ENCODE measurements at places on chromosomes 5 and 9.
A peak's percentile ranks its signal among the peaks of the same experiment; 100 is the strongest.

- DNase-seq: no peak
These were observed 178.7 kb downstream of the WDR70 start for GRCh38 chr5:37557734-37558293.

DNA sequence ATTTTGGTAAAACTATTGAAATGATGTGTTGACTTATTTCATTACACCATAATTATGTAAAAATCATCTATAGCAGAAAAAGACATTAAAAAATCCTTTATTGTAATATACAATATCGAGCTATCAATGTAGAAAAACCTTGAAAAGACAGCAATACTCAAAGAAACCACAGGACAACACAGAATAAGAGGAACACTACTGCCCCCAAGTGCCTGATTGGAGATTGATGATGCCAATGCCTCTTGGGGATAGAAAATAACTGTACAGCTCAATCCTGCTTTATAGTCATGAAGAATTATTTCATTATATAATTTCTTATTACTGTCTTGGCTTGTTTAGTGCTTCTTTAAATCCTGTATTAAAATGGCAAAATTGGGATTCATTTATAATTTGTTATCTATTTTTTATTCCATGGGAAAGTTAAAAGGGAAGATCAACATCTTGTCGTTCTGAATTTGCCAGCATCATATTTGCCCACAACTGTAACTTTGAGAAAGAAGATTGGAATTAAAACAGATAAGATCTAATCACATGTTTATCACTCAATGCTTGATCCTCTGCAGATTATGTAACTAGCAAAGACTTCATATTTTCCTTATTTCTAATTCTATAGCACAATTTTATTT, 337.5 kb downstream of the CDH9 start:
- peak; percentile 23 for DNase-seq

DNA sequence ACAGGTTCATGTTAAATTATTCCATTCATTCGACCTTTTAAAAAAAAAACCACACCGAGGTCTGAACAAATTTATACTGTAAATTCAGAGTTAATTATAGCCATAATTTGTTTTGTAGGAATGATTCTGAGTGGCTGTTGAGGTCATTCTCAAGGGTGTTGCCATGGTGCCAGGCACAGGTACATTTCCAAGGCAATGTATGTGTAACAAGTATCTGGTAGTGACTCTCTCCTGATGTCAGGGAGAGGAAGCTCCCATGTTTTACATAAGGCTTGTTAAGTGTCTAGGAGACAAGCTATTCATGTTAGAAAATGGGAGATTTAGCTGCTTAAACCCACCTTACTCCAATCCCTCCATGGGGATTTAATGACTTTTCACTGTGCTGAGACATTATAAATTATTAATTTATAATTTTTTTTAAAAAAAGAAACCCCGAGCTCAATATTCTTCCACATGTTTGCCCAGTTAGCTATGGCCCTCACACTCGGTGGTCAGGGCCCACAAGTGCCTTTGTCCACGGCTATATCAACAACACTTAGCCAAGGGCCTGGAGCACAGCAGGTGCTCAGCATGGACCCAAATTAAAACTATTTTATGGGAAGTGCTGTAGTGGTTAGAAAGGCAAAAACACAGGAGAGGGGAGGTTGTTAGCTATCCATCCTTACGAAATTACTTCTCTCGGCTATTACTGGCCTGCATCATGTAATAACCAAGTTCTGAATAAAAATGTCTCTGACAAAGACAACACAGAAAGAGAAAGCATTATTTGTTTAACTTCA, 154.6 kb upstream of the GNA14 start:
- no peak for DNase-seq

- DNase-seq: no peak
These were observed 27.1 kb upstream of the MYORG start for GRCh38 chr9:34403554-34404380.

DNA sequence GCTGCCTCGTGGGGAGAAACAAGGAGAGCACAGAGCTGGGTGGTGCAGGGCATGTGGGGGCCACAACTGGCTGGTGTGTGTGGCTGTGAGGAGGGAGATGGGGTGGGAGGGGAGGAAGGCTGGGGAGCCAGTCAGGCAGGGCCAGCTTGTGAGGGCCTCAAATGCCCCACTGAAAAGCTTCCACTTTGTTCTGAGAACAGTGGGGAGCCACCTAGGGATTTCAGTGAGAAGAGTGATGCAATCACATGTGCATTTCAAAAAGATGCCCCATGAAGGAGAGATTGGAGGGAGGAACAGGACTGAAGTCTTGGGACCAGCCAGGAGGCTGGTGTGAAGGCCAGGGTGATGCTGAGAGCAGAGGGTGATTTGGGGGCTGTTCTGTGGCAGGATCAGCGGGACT, 1.3 kb downstream of the OR13J1 start:
- DNase-seq: no peak

- no peak for DNase-seq
These were observed 6.4 kb upstream of the MSX2 start for GRCh38 chr5:174717826-174718455.

- DNase-seq: no peak
These were observed 60.2 kb downstream of the FBXW11 start for GRCh38 chr5:171946000-171946781.

DNA sequence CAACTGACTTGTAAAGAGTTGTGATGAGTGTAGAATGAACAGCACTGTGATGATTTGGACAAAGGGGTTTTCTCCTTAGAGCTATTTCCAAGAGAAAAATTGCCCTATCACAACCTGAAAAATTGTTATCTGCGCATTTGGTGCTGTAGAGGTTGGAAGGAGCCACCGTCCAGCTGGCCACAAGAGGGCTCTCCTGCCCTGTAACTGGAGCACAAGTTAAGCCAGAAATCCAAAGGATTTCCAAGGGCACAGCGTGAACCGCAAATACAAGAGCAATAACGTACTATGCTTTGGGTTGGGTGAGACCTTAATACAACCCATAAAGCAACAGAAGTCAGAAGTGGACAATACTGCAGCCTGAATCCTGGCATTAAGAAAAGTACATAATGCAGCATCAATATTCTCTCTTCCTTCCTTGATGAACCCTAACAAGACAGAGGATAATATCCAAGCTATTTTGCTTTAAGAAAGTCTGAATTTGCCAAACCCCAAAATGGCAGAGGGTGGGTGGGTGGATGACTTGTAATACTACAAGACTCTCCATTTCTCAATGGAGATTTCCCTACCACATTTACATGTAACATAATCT, 56.8 kb upstream of the SMIM32 start:
- peak; percentile 12 for DNase-seq
